ENCODE measurements at places on chromosomes 12 and 14.

- DNase-seq, result no peak
Measured at GRCh38 chr14:83864106-83864505, 1665.8 kb upstream of the FLRT2 start.

DNA sequence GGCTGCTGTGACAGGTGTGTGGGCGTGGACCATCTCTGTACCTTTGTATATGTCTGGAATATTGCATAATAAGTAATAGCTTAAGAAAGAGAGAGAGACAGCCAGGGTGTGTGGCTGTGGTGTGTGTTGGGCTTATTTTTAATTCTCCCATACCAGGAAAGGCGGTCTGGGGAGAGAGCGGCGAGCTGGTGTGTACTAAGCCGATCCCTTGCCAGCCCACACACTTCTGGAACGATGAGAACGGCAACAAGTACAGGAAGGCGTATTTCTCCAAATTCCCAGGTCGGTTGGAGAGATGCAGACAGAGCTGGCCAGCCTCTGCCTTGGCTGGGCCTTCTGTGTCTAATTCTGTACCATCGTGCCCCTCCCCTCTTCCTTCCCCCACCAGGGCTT lies 63.9 kb downstream of the AACS start:
- no peak for DNase-seq

- DNase-seq, result no peak
Measured at GRCh38 chr14:76828339-76829012, 2.3 kb downstream of the LRRC74A start.

DNA sequence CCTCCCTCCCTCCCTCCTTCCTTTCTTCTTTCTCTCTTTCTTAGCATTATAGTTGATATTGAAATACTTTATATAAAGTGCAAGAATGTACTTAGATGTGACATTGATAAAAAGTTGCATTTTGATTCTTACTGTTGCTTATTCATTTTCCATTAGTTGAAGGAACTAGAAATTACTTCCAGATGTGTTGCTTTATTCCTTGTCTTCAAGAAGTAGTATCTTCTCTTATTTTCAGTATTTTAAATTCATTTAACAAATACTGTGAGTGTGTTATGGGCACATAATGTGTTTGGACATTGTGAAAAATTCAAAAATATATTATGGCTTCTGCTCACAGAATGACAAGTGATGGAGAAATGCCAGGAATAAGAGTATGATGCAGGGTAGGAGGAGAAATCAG lies 45.6 kb downstream of the TRMT5 start:
- no peak for DNase-seq

DNA sequence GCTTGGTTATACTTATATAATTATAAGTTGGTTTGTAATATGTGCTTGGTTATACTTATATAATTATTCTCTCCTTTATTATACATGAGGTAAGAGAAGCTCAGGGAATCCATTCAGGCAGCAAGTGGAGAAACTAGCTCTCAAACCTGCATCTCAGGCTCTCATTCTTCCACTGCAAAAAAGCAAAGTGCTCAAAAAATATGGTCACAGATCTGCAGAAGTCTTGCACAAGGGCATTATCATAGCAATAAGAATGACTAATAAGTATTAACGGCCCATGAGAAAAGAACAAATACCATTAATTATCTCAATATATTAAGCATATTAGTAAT lies 476 bp upstream of the TRAFD1 start:
- no peak for DNase-seq

DNA sequence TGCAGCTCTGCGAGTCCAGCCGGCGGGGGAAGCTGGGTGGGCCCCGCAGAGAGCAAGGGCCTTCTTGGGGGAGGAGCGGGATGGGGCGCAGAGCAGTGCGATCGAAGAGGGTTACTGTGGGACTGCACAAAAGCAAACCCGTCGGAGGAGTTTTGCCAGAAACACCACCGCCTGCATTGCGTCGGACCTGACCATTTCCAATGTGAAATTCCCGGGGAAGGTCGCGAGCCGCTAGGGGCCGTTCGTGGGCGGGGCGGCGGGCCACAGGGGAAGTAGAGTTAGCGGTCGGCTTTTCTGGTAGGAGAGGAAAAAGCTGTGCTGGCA lies 333 bp upstream of the KCNA1 start:
- DNase-seq, result no peak

DNA sequence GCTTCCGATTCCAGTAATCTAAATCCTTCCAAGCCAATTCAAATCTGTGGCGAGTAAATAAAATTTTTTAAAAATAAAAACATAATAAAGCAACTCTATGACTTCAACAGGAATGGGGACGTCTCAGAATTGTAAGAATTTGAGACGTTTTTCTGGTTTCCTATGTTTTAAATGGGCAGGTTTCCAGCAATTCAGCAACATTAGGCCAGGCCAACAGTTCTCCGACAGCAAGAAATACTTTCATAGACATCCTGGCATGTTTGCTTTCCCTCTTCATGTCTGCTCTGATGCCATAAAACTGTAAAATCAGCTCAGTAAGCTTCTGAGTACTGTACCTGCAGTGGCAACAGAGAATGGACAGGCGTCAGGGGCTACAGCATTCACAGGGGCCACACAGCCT lies 35.8 kb upstream of the DICER1 start:
- DNase-seq, result no peak

DNA sequence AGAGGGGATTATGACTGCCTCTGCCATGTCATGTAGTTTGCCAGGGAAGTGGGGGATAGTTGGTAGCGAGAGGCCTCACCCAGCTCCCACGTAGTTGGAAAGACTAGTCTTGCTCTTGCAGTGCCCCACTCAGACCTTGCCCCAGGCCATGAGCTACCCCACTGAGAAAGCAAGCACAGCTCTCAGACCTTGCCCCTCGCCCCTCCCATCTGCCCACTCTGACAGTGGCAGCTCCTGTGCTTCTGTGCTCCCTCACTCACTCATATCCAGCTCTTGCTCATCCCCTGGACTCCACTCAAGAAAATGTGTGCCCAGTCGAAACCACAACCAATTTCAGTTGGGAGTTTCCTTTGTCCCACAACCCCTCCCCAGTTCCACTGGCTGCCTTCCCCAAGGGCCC lies 55.5 kb upstream of the BDKRB2 start:
- no peak for DNase-seq

DNA sequence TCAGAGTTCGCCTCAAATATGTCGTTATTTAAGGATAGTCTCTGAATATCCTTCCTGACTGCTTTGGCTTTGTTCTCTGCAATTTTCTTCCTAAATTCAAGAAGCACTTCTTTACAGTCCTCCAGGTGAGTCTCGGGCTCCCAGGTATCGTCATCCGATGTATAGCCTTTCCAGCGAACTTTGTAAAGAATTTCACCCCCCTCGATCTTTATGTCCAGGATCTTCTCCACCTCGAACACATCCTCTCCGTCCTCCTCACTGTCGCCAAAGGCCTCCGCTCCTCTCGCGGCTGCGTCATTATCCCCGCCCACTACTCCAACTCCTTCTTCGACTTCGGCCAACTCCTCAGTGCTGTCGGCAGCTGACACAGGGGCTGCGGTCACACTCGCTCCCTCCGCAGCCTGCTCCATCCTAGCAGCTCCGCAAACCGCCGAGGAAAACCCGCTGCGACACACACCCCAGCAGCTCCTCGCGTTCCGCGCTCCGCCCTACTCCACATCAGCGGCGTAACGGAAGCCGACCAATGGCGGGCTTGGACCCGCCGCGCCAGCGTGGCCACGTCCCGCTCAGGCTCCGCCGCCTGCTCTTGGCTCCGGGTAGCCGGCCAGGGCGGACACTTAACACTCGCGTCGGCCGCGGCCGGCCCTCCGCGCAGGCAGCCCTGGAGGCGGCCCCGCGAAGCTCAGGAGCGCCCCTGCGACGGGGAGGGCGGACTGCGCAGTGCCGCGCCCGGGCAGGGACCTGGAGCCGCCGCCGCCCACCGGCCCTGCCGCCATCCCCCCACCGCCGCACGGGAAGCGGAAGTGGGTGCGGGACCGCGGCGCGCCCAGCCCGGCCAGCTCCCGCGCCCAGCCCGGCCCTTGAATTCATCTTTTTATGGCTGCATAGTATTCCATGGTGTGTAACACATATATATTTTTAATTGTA lies 4.1 kb downstream of the CD163L1 start:
- DNase-seq, result no peak

DNA sequence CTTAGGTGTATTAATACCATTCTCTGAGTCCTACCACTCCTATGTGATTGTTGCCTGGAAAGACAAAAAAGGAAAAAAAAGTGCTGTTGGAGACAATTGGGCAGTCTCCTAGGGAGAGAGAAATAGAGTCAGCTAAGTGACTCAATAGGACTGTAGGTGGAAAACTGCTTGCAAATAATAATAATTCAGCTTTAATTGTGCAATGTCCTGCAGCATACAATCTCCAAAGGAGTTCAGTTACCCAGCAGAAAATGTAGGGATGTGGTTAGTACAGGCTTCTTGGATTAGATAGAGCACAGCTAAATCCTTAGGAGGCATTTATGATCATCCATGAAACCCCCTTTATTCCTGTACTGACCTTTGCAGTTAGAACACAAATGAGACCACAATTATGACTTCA lies 3.0 kb upstream of the SRSF9 start:
- DNase-seq, result no peak

GRCh38 chr12:3022961-3023360 lies 54.2 kb upstream of the TSPAN9 start:
- DNase-seq, result no peak

DNA sequence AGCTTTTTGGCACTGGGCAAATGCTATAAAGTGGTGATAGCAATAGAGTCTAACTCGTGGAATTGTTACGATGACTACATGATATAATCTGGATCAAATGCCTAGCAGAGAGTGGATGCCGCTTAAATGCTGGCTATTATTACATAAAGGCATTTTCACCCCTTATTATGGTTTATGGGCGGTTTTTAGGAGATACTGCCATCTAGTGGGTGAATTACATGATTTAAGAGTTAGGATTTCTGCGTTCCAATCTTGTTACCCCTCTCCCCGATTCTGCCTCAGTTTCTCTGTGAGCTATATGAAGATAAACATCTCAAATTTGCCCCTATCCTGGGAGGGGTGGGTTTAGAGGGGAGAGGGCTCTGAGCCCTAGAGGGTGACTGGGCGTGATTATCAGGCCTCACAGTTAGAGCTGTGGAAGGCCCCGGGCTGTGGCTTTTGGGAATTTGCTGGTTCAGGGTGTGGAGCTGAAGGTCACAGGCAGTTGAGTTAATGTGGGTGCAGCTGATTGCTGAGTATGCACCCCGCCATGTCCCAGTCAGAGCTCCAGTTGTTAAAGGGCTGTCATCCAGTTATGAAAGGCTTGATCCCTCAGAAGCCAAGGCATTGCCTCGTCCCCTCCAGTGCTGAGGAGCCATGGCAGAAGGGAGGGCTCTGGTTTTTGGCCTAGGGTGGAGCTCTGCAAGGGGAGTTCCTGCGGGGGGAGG lies 14.4 kb downstream of the CLSTN3 start:
- no peak for DNase-seq

GRCh38 chr12:109760031-109760929 lies 46.7 kb downstream of the FAM222A start:
- no peak for DNase-seq

GRCh38 chr14:100711493-100711892 lies 15.2 kb upstream of the DLK1 start:
- no peak for DNase-seq

DNA sequence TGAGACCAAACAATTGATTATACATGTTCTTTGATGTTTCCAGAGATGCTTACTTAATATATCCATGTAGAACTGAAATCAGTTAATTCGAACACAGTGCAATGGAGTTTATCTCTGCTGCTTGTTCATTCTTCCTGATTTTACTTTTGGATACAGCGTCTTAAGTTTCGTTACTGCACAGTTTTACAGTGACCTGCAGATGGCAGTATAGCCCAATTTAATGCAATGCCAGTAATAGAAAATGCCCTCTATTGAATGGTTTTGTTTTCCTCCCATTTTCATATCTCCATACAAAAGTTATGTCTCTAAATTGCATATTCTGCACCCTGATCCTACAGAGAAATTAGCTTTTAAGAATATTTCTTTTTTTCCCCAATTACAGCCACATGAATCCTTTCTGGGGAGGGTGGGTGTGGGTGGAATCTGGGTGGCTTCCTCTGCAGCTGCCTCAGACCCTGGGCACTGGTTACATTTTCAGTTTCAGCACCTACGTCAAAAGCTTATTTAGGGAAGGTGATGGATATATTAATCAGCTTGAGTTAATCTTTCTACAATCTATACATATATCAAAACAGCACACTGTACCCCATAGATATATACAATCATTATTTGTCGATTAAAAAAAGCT lies 101.1 kb upstream of the DCD start:
- peak; percentile 13 for DNase-seq

- no peak for DNase-seq
Measured at GRCh38 chr14:41950428-41951151, 343.9 kb downstream of the LRFN5 start.

DNA sequence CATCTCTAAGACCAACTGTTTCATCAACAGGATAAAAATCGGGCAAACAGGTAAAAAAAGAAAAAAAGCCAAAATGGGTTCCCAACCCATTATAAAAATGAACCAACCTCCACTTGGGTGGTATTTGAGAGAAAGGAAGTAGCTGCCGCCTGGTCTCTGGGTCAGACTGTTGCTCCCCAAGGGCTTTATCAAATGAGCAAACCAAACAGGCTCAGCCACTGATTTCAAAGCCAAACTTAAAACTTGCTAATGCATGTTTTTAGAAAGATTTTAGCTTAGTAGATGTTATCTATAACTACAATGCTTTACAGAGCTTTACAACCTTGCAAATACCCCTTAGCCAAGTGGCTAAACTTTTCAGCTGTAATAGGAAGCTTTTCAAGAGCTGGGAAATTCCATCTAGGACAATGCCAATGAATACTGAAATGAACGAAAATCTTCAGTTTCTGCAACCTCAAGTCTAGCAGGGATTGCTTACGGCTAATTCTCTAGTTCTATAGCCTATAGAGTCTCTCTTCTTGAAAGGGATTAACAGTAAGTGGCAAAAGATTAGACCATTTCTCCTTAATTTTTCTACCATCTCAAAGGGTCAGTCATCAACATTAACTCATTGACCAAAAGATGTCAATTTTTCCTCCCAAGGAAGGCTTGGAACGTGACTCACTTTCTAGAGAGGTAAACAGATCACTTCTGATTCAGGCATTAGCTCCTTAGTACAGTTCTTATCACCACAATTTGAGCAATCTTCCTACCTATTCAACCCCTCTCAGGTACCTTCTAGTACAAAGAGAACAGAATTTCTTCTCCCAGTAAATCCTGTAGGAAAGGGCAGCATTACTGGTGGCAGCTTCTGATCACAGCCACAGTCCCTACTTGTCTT lies 4.2 kb downstream of the PPM1H start:
- DNase-seq, result no peak

DNA sequence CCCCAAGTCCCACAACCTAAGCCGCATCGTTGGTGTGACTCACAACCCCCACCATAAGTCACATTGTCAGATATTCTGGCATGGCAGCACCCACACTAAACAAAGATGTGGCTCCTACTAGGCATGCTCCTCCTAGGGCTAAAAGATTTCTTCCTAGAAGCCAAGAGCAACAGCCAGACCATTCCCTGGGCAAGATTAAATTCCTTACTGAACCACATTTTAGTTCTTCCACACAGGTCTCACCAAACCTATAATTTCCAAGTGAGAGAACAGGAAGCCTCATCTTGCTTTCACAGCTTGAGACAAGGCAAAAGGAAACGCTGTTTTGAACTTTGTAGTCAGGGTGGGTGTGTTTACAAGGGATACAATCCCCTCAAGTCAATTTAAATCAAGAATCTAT lies 632.8 kb downstream of the DIO2 start:
- no peak for DNase-seq

All from activated CD4-positive, alpha-beta T cell treated with anti-CD3 and anti-CD28 coated beads, Interleukin-2, amount 50 U/mL, for 1 hour (primary cell).